Activated naive CD4-positive, alpha-beta T cell treated with Interleukin-2 at 50 U/mL for 16 hours (primary cell): ENCODE measurements at places on chromosomes 13 and 19.

- no peak for DNase-seq
Measured at GRCh38 chr13:18235172-18235571, 946.5 kb downstream of the TUBA3C start.

DNA sequence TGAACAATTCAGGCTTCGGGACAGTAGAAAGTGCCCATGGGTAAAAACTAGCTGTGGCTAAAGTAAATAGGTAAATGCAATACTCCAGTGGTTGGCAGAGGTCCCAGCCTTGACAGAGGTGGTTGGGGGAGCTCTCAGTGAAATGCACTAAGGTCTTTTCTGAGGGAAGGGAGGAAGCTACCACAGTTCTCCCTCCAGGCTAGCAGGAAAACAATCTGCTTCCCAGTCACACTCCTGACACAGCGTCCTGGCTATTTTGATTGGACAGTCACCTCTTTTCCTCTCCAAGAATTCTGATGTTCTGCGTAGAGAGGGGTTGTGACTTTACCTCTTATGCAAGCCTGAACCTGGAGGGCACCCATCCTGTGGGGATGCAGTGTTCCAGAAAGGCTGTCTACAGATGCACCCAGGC, 128.7 kb downstream of the CYSLTR2 start:
- DNase-seq: no peak

- DNase-seq: peak; percentile 30
Measured at GRCh38 chr19:52689843-52690368, 44.9 kb downstream of the ZNF611 start.

DNA sequence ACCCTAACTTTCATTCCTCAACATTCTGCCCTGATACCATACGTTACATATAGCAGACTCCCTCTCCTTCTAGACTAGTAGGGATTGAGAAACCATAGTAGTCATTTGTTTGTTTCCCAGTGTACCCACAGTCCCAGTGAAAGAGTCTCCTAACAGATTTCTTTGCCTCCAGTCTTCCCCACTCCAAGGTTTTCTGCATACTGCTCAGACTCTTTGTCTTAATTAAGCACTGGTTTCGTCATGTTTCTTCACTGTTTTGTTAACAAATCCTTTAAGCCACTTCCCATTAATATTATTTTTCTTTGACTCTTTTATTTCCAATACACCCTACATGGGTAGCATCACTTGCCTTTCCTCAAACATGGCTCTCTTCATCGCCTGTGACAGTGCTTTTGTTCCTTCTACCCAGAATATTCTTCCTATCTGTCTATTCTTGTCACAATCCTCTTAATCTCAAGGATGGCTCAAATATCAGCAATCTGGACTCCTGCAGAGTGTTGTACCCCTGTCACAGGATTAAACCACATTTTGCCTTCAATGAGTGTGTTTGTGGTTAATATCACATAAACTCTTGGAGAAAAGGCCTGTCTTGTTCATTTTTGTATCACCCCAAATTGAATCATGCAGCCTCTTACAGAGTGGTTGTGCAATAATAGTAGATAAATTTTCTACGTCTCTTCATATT, 92.7 kb upstream of the KLF12 start:
- DNase-seq: no peak

DNA sequence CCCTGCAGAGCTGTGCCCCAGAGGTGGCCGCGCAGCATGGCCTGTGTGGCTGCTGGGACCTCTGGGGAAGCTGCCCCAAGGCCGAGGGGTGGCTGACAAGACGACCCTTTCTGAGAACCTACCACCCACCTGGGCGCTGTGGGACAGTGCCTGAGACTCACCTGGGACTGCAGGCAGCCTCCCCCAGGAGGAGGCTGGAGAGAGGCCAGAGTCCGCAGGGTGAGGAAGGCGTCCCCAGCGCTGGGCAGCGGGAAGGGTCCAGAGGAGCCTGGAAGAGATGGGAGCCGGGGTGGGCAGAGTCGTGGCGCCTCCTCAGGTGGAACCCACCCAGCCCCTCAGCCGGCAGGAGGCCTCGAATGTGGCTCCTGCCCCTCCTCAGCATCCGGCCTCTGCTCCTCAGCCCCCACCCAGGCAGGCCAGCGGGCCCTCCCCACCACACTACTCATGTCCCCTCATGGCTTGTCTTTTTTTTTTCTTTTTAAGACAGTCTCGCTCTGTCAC, 25.3 kb downstream of the CILP2 start:
- no peak for DNase-seq

DNA sequence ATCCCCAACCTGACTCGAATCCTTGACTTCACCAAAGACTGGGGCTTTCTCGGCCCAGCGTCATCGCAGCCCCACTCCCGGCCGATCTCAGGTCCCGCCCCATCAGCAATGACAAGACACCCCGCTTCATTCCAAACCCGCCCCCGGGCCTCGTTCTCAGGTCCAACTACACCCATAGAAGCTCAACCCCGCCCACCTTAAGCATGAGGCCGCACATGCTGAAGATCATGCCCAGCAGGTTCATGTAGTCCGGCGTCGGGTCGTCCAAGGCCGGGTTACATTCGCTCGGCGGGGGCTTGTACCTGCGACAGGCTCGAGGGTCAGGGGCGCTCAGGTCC, 2.3 kb downstream of the WDR83 start:
- DNase-seq: peak; percentile 74
